SJSA1 (cell line): ENCODE measurements at places on chromosomes 5 and 9.
A peak's percentile ranks its signal among the peaks of the same experiment; 100 is the strongest.

- peak; percentile 46 for DNase-seq
These were observed 23.7 kb downstream of the ACTL7A start for GRCh38 chr9:108885643-108886348.

DNA sequence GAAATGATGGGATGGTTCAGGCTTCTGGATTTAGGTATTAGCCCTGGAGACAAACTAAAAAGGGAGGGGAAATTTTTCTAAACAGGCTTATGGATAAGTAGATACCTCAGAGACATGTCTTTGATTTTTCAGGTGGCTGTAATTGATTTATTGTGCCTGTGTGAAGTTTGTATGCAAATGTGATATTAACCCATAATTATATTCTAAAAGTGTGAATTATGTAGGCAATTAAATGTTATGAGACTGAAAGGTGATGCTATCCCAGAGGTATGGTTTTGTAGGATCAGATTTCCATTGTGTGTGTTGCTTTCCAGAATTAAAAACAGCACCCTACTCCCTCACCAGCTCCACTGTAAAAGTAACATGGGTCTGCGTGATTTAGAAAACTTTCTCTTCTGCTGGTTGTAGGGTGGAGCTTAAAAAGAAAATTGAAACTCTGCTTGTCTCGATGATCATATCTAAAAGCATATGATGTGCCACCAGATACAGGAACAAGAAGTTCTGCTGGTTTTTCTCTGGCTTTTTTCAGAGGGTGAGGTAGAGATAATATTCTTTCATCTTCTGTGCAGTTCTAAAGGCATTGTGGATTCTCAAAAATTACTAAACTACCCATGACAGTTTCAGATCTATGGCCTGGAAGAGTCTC lies 71.8 kb upstream of the TAF11L2 start:
- DNase-seq = no peak

DNA sequence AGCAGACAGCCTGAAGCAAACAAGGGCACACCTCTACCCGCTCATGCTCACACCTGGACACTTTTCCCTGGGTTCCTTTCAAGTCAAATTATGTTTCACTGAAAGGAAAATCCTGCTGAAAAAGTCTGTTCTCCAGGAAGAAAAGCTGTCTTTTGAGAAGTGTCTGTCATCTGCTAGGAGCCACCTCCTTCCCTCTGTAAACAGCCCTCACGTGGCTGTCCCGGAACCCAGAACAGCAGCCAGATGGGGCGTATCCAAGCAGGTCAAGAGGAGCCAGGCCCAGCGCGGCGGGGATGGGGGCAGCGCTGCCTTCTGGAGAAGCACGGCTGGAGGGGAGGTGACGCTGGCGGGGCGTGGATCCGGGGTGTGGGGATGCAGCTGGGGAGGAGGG lies at the start of gene PNPLA7:
PNPLA7 (minus strand) TSS at position 172 of the 391 bp plus-strand sequence. CDS start 205 bp downstream, outside the sequence.
- peak; percentile 31 for DNase-seq

GRCh38 chr5:177336603-177337494 lies 14.6 kb downstream of the LMAN2 start:
- no peak for DNase-seq

DNA sequence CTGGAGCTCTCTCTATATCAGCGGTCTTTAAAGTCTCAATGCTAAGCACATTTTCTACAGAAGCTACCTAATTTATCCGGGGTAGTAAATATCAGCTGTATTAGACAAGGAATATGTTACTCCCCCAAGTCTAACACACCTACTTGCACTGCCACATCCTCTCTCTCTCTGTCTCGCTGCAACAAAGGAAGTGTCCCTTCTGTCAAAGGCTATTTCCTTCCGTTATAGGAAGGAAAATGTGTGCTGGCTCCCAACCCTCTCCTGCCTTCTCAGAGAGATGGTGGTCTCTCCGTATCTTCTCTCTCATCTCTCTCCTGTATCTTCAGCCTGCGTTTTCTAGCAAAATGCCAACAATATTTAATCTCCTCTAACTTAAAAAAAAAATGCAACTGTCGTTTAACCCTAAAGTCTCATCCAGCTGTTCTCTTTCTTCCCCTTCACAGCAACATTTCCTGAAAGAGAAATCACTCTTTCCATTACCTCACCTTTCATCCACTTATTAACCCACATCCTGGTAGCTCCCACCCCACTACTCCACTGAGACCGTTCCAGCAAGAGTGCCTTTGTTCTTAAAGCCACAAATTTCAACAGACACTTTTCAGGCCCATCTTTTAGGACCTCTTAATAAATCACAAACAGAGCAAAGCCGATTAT lies 2.3 kb downstream of the TTF1 start:
- DNase-seq = no peak

DNA sequence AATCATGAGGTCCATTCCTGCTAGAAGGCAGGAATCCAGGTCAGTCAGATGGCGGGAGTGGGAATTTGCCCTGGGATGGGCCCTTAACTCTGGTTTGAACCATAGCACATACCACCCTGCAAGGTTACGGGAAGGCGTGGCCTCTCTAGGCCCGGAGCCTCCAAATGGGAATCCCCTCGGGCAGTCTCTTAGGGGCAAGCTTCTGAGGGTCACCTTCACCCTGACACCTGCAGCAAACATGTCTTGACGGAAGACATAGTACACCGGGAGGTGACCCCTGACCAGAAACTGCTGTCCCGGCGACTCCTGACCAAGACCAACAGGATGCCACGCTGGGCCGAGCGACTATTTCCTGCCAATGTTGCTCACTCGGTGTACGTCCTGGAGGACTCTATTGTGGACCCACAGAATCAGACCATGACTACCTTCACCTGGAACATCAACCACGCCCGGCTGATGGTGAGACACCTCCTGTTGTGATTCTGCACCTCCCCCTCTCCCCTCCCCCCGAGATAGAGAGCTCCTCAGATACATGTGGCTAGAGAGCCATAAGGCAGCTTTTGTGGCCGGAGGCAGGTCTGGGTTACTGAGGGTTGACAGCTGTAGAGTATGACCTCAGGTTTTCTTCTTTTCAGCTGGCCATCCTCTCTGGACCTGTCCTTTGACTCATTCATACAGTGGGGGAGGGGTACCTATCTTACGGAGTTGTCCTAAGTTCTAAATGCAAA lies 957 bp downstream of the PRELID1 start:
- DNase-seq = no peak

DNA sequence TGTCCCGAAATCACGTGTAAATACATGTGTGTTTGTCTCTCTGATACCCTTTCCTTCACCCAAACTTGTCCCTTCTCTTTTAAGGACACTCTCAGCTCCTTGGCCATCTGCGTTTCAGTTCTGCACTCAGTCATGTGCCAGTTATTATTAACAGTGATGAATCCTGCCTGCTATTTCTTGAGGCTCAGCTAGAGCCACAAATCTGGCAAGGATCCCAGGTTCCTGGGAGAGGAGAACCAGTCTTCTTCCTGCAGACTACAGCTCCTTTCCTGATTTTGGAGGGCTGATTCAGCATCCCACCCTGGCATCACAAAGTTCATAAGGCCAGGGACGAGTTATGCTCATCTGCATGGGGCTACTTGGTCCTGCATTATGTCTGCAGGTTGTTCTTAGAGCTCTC lies 5.6 kb downstream of the MAMDC2 start:
- DNase-seq = no peak
